Stimulated activated CD8-positive, alpha-beta memory T cell treated with anti-CD3 and anti-CD28 coated beads, Interleukin-12 subunit alpha, Interleukin-12 subunit beta, amount 100 ng/mL, for 4 hours (primary cell): ENCODE measurements at places on chromosomes 13 and 19.

DNA sequence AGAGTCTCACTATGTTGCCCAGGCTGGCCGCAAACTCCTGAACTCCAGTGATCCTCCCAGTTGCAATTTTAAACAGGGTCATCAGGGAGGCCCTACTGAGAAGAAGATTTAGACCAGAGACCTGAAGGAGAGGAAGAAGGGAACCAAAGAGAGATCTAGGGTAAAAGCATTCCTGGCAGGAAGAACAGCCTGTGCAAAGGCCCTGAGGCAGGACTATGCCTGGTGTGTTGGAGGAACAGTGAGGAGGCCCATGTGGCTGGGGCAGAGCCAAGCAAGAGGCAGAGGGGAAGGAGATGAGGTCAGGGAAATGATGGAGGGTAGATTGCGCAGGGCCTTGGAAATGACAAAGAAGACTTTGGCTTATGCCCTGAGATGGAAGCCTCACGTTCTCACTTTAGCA, 34.5 kb downstream of the TINCR start:
- no peak for DNase-seq

- peak; percentile 34 for DNase-seq
Observed at GRCh38 chr19:6424195-6424938, at the start of gene KHSRP. KHSRP (minus strand) TSS chr19:6424811; CDS start chr19:6424701, 110 bp downstream.

- no peak for DNase-seq
Observed at GRCh38 chr13:29541400-29541799, 54.1 kb downstream of the SLC7A1 start.

- no peak for DNase-seq
Observed at GRCh38 chr13:32473650-32474049, 45.7 kb upstream of the N4BP2L1 start.

DNA sequence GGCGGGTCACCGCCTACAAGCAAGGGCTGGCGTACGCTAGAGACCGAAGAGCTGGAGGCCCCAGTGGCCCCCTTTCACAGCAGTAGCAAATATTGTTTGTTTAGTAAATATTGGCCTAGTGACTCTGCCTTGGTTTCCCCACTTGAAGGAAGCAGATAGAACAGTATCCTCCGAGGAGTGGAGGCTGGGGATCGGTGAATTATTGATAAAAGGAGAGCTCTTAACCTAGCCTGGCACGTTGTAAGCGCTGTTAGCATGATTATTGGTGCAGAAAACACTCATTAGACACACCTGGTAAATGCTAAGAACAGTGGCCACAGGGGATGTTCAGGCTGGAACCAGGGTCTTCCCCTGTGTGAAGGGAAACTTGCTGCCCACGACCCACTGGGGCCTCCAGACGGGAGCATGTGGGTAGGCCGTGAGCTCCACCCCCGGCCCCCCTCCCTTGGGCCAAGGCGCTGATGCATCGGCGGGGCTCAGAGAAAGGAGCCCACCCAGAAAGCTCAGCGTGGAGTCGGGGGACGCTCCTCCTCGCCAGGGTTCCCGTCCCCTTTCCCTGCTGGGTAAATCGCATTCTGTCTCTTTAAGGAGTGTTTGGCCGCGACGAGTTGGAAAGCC, 2.3 kb downstream of the IER2 start:
- DNase-seq = no peak

GRCh38 chr13:97757807-97758206, 195.7 kb upstream of the IPO5 start:
- DNase-seq = no peak

DNA sequence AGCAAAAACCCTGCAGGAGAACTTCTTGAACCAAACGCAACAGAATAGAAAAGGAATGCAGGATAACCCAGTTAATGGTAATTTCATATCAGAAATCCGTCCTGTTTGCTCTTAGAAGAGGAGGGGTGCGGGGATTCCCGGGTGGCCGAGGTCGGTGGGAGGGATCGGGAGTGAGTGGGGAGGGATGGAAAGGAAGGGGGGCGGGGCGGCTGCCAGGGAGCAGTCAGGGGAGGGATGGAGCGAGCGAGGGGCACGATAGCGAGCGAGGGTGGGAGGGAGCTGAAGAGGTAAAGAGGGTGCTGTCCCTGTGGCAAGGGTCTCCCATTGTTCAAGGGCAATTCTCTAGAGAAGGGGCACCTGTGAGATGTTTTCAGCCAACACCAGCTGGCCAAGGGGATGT, 26.5 kb downstream of the CD177 start:
- DNase-seq = no peak

DNA sequence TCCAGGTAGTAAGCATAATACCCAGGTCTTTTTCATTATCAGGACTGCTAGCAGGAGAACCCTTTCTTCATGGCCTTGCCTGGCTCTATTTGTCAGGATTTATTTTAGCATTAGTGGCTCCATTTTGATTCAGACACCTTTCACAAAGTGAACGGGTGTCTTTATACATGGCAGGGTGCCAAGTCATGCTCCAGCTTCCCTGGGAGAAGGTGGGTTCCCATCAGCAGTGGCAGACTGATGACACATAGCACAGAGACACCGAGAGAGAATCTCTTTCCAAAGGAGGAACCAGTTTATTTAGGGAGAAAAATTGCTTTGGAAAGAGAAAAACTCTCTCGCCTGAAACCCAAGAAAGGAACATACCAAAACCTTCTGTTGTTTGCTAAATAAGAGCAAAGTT, 135.3 kb upstream of the TMTC4 start:
- no peak for DNase-seq

- no peak for DNase-seq
Observed at GRCh38 chr13:47455626-47456025, 545.4 kb downstream of the SUCLA2 start.

DNA sequence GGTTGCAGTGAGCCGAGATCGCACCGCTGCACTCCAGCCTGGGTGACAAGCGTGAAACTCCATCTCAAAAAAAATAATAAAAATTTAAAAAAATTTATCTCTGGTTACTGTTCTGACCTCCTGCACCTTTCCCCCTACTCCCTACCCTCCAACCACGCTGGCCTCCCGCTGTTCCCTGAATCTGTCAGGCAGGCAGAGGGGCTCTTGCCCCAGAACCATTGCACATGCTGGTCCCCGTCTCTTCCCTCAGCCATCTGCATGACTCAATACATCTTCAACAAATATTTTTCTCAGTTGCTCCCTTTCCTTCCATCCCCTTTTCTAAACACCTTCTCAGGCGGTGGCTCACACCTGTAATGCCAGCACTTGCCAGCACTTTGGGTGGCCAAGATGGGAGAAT, 1.1 kb upstream of the FAM187B start:
- DNase-seq = no peak

GRCh38 chr19:32916969-32917615, 47.5 kb upstream of the SLC7A9 start:
- no peak for DNase-seq

GRCh38 chr19:7888826-7889217, 512 bp downstream of the LRRC8E start:
- no peak for DNase-seq

DNA sequence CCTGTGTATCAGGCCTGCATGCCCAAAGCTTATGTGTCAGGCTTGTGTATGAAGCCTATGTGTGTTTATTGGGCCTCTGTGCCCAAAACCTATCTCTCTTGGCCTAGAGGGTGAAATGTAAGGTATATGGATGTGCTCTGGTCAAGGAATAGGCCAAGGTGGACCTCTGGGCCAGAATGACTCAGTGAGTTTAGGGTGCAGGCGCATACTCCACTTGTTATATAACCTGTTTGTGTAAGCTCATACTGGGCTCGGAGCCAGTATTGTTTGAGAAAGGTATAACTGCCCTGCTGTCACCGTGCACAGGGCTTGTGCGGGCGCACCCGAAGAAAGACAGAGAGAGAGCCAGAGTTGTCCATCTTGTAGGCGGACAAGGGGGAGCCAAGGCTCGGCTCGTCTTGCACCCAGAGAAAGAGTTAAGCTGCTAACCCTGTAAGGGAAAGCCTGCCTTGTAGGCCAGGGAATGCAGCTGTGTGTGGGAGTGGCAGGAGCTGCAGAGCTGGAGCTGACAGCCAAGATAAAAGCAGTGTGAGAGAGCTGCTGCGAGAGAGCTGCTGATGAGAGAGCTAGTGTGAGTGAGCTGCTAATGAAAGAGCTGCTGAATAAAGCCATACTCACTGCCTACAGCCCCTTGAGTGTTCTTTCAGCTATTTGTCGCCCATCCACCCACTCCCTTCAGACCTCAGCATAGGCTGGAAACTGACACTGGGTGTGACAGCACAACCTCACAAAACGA, 43.4 kb upstream of the N4BP2L1 start:
- DNase-seq = no peak

DNA sequence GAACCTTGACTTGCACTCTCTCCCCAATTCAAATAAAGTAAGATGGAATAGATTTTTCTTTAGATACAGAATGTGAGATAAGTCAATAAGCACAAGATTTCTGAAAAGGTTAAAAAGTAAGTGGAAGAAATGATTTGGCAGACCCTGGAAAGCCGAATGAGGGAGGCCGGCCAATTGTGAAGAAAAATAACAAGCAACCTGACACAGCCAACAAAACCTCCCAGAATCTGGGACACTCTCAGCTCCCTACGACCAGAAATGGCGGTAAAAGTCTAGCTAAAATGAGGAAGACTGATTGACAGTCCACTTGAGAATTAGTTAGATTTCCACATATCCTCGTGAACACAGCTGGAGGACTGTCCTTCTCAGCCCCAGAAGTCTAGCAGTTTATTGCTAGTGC, 85.4 kb downstream of the KLF12 start:
- no peak for DNase-seq

DNA sequence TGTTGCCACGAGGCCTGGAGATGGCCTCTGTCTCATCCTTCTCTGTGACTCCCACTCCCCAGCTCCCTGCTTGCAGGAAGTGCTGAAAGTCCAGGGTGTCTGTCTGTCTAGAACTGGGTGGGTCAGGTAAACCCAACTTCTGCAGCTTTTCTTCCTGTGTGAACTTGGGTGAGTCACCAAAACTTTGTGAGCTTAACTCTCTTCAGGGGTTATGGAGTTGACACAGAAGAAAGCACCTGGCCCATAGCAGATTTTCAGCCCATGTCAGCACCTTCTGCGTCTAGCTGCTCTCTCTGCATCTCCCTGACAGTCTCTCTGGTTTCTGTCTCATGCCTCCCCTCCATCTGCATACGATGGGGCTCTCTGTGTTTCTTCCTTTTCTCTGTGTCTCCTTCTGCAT, 4.2 kb upstream of the CACNG7 start:
- no peak for DNase-seq

DNA sequence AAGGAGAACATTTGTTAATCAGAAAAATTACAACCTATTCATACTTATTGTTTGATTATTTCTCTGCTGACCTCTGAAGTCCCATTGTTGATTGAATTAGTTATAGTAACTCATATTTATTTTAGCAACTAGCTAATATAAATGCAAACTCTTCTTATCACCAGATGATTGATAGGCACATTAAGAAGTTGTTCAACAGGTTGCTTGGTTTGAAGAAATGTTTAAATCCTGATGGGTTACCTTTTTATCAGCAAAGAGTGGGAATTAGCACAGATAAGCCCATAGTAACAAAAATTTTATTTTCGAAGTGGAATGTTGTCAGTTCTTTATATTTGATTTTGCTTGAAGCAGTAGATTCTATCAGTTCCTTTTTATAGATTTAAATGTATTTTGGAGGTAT, 44.4 kb downstream of the KLF5 start:
- DNase-seq = no peak

DNA sequence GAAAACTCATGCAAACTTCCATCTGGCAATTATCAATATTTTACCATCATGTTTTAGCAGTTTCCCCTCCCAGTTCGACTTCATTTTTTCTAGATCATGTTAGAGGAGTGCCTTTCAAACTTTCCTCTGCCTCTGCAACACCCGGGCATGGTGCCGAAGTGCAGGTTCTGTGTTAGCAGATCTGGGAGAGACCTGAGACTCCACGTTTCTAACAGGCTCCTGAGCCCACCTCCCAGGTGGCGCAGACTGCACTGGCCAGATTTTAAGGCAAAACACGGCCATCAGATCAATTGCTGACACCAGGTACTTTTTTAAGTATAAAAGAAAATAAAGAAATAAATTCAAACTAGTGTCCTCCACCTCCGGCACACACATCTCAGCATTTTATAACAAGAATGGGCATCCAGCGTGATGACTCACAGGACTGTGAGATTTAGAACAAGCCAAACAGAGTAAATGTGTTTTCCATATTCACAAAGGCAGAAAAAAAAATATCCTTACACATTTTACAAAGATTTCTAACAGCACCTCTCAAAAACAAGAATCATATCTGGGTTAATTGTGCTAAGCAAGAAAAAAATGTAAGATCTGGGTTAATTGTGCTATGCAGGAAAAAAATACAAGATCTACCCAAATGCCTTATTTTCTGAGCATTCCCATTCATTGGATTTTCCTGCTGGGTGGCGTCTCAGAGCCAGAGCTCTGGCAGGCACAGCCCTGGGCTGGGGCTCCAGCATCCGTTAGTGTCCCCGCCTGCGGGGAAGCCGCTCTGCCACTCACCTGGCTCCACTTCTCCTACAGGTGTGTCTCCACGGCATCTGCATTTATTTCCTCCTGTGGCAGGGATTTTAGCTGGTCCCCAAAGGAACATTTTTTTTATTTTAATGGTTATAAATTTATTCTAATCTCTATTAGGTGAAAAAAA, 127.9 kb upstream of the SOX1 start:
- no peak for DNase-seq

DNA sequence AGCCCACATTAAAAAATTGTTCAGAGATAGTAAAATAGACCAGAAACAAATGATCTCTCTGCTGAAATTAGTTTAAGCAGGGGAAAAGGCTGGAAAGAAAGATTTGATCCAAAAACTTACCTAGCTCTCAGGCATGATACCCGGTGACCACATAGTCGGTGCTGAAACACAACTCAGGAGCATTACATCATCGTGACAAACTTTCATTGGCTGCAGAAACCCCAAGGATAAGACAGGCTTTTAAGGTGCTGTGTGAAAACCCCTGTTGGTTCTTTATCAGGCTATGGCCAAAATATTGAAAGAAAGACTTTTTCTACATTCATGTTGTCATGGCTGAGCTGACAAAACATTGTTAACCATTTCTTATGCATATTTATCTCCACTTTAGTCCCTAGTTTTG, 171.7 kb upstream of the KLF12 start:
- no peak for DNase-seq

- no peak for DNase-seq
Observed at GRCh38 chr13:34419025-34419424, 523.0 kb upstream of the NBEA start.

DNA sequence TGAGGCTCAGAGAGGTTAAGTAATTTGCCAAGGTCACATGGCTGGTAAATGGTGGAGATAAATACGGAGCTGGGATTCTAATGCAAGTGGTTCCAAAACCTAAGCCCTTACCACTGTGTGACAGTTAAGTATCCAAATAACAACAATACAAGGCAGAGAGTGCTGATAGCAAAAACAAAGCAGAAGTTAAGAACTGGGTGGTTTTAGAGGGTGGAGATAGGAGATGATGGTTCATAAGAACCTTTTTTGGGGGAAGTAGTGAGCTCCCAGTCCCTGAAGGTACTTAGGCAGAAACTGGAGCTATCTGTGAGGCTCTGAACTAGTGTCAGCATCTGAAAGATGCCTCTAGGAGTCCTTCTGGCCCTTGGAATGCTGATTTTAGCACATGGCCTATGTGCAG, 56.2 kb upstream of the UBE2L5 start:
- DNase-seq = no peak
